Renal pelvis (tissue), 12 donors: ENCODE measurements at places on chromosomes 13 and 19. TPM values are rescaled to one million over a fixed set of nuclear protein-coding genes. Genes with fewer than 3 reads are reported as not detected.

Gene IGFL3
- not detected for polyA plus RNA-seq

Gene NTN5
- polyA plus RNA-seq, result 1.9 TPM

Gene ZNF729
- 0.20 TPM for polyA plus RNA-seq

Gene RNF225
- polyA plus RNA-seq, result not detected

- no peak for DNase-seq
Observed at GRCh38 chr19:57786286-57786685, 16.8 kb downstream of the ZNF586 start.

DNA sequence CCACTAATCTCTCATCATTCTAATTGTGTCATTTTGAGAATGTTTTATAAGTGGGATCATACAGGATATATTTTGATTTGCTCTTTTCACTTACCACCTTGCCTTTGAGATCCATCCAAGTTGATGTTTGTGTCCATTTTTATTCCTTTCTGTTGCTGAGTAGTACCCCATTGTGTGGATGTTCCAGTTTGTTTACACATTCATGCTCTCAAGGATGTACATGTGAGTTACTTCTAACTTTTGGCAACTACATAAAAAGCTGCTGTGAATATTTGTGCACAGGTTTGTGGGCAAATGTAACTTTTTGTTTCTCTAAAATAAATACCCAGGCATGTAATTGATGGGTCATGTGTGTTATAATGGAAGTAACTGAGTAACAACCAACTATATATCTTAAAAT is 64.9 kb downstream of the RFC3 start:
- no peak for DNase-seq

- DNase-seq, result no peak
Observed at GRCh38 chr13:108408672-108409071, 139.2 kb downstream of the TNFSF13B start.

- DNase-seq, result no peak
Observed at GRCh38 chr19:47545061-47545948, 27.6 kb downstream of the ZNF541 start.

DNA sequence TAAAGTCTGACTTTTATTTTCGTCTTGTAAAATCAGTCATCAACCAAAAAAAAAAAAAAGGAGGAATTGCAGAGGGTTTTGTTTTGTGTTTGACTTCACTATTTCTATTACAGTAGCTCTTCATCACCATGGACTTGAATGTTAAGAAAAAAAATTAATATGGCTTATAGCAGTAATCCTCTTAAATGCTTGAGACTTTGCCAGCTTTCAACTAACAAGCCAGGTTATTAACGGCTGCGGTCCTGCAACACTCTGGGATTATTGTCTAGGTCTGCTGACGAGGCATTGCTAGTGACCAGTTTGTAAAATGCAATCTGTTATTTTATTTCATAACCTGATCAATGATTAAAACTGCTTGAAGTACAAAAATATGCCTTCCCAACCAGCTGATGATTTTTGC is 647.2 kb upstream of the KLHL1 start:
- no peak for DNase-seq

DNA sequence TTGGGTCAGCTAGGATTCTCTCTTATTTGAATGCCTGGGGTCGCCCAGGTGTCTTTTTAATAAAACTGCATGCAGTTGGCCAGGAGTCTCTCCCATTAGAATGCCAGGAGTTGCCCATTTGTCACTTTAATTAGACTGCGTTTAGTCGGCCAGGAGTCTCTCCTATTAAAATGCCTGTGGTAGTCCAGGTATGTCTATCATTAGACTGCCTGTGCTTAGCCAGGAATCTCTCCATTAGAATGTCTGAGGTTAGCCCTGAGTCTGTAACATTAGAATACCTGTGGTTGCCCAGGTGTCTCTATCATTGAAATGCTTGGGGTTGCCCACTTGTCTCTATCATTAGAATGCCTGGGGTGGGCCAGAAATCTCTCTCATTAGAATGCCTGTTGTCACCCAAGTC is 1470.9 kb downstream of the UQCRFS1 start:
- no peak for DNase-seq
